ENCODE measurements at places on chromosomes 12 and 14.

GRCh38 chr12:109393437-109394345, 46.0 kb downstream of the MYO1H start:
- peak; percentile 87 for DNase-seq

DNA sequence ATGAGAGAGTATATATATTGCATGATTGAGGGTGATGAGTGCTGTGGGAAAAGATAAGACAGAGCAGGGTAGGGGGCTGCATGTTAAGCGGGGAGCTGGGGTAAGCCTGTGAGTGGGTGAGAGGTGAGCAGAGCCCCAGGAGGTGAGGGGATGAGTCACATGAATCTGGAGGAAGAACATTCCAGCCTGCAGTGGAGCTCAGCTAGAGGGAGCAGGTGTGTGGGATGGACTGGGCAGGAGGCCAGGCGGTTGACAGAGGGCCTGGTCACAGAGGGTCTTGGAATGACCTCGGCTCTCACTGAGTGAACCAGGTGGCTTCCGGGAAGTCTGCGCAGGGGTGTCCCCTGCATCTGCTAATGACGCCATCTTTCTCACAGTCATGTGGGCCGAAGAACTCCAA, 44.4 kb downstream of the GIT2 start:
- DNase-seq = peak; percentile 81

GRCh38 chr12:10131111-10131690, 1.2 kb upstream of the CLEC7A start:
- DNase-seq = no peak

- peak; percentile 54 for DNase-seq
Measured at GRCh38 chr12:57103856-57104255, 7.3 kb downstream of the STAT6 start.

- no peak for DNase-seq
Measured at GRCh38 chr12:19287302-19287701, 152.0 kb upstream of the AEBP2 start.

DNA sequence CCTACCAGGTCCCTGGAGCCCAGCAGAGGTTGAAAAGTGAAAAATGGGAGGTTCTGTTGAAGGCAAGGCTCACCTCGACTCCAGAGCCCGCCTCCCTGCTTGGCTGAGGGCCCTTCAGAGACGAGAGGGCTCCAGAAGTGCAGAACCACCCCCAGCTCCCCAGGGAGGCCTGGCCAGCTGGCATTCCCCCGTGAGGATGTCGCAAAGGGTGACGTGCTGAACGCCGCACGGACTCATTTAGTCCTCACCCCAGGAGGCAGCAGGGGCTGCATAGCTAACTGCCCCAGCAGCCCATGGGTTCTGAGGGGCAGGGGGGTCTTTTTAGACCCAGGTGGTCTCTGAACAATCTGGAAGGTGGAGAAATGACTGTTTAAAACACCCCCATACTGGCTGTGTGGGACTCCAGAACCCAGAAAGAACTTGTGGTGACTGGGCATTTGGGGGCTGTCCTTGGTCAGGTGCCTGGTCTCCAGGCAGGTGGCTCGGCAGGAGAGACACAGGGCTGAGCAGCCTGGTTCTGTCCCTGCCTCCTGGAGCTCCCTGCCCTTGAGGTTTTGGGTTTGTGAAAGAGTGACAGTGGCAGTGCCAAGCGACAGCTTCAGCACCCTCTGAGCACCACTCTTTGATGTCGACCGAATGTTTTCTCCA, 32.0 kb downstream of the ANAPC7 start:
- DNase-seq = no peak

GRCh38 chr12:49027846-49028555, 9.4 kb upstream of the PRKAG1 start:
- no peak for DNase-seq

DNA sequence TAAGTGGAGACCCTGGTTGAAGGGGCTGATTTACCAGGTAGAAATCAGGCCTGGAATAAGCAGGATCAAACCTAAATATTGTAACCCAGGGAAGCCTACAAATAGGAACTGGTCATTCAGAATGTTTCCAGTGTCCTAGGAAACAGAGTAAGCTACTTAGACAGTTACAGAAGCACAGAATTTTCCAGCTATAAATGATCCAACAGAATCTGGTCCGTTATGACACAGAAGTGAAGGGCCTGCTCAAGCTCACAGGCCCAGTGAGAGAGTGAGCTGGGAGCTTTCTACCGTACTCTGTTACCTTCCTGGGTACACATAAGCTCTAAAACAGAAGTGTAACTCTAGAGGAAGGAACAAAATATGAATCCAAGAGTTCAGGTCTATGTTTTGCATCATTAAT, 119.1 kb downstream of the TTC7B start:
- no peak for DNase-seq

- peak; percentile 72 for DNase-seq
Measured at GRCh38 chr14:39431416-39432178, 636 bp downstream of the FBXO33 start.

GRCh38 chr12:865614-866013, 83.9 kb downstream of the RAD52 start:
- no peak for DNase-seq

DNA sequence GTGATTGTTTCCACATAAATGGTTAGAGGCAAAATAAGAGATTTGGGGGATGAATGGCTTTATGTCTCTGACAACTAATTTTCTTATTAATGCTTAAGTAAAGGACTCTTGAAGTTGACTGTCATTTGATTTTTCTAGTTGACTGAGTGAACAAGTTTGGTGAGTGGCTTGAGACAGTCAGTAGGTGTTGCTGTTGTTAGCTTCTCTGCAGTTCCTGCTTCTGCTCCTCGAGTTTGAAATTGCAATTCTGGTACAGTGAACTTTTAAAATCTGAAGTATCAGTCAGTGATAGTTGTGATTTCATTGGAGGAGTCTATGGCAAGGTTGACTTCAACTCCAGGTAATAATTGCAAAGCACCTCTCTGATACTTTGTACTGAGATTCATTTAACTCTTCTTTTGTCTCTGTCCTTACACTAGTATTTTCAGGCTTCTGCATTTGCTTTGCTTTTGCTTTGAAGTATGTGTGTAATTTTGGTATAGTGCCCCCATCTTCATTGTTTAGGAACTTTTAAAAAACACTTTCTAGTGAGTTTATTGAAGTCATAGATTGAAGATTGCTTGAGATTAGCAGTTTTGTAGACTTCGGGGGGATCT, 415.5 kb downstream of the PCNX1 start:
- DNase-seq = no peak

DNA sequence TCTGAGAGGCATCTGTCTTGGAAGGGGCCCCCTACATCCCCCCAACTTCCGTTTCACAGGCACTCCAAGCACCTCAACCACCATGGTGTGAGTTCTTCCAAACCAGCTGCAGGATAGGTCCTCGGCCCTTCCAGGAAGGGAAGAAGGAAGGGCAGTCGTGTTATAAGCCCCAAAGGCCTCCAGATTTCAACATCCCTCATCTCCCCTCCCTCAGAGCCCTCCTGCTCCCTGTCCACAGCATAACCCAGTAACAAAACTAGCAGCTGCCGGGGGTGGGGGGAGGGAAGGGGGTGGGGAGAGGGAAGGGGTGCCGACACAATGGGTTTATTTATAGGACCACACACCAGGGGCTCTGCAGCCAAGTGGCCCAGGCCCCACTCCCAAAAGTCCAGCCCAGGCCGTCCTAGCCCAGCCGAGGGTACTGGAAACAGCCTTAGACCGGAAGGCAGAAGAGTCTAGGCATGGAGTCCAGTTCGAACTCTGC, 18.3 kb downstream of the NCKAP5L start:
- no peak for DNase-seq

DNA sequence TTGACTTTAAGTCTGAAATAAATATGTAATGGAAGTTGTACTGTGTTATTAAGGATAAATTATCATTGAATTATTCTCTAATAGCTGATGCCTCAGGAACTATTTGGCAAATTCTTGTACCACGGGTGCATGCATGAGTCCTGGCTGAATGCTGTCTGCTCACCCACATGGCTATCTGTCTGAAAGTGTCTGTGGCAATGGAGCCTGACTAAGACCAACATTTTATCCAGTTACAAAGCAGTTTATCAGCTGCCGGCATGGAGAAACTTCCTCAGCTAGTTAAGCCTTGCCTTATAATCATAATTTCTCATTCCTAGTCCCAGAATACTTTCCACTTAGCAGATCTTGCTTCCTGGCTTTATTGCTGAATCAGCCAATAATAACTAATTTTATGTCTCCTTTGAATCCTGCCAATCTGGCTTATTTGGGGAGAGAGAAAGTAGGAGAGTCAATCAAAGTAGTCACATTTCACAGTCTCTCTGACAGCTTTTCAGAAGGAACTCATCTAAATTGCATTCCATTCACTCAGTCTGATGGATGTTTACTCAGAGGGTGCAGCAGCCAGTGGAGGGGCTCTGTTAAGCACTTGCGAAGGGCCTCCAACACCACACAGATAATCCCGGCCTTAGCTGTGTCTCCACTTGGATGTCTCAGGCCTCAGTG, 280.6 kb upstream of the CLEC14A start:
- peak; percentile 5 for DNase-seq

- no peak for DNase-seq
Measured at GRCh38 chr12:30108666-30109065, 324.9 kb upstream of the TMTC1 start.

DNA sequence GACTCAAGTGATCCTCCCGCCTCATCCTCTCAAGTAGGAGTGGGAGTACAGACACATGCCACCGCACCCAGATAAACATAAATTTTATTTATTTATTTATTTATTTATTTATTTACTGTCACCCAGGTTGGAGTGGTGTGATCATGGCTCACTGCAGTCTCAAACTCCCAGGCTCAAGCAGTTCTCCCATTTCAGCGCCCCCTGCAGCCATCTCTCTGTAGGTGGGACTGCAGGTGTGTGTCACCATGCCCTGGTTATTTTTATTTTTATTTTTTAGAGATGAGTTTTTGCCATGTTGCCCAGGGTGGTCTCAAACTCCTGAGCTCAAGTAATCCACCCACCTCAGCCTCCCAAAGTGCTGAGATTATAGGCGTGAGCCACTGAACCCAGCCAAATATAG, 33.2 kb upstream of the KIF21A start:
- DNase-seq = no peak

DNA sequence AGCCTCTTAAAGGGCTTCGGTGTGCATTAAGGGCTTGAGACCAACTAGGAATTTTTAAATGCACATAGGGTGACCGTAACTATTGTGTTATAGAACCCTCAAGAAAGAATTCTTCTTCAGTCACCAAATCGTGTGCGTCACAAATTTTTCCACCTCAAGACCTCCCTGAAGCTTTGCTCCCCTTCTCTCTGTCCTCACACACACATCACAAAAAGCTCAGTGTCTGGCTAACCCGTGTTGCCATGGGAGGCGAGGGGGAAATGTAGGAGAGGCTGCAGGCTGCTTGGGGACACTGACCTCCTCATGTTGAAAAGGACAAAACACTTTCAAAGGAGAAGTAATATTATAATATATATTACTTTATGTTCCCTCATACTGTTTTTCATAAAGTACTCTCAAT, 10.6 kb downstream of the SSPN start:
- no peak for DNase-seq

- DNase-seq = no peak
Measured at GRCh38 chr12:75101781-75102180, 107.9 kb downstream of the KCNC2 start.

- no peak for DNase-seq
Measured at GRCh38 chr14:50906326-50907065, 34.6 kb downstream of the ABHD12B start.

DNA sequence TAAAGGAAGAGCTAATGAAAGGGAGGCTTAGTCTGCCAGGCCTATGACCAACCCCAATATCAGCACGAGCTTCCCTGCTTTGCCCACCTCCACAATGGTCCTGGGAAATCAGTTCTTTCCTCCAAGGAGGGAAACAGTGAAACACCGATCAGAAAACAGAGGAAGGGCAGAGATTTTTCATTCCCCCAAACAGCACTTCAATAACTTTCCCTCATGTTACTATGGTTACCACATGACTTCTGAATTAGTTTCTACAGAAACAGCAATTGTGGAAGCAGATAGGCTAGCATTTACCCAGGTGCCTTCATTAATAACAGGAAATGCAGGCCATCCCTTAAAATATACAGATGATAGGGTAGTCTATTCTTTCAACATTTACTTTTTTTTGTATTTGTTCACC, 35.9 kb downstream of the TRIM9 start:
- DNase-seq = no peak

DNA sequence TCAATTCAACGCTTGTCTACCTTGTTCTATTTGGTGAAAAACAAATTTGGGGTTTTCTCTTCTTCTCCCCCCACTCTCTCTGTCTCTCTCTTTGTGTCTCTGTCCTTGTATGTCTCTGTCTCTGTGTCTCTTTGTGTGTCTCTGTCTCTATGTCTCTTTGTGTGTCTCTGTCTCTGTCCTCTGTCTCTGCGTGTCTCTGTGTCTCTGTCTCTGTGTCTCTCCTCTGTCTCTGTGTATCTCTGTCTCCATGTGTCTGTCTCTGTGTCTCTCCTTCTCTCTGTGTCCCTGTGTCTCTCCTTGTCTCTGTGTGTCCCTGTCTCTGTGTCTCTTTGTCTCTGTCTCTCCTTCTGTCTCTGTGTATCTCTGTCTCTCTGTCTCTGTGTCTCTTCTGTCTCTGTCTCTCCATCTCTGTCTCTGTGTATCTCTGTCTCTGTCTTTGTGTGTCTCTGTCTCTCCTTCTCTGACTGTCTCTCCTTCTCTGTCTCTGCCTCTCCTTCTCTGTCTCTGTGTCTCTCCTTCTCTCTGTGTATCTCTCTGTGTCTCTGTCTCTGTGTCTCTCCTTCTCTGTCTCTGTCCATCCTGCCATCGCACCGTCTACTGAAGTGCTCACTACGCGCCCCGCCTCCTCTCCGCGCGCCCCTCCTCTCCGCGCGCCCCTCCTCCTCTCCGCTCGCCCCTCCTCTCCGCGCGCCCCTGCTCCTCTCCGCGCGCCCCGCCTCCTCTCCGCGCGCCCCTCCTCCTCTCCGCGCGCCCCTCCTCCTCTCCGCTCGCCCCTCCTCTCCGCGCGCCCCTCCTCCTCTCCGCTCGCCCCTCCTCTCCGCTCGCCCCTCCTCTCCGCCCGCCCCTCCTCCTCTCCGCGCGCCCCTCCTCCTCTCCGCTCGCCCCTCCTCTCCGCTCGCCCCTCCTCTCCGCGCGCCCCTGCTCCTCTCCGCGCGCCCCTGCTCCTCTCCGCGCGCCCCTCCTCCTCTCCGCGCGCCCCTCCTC, 12.8 kb downstream of the LRCOL1 start:
- DNase-seq = no peak

DNA sequence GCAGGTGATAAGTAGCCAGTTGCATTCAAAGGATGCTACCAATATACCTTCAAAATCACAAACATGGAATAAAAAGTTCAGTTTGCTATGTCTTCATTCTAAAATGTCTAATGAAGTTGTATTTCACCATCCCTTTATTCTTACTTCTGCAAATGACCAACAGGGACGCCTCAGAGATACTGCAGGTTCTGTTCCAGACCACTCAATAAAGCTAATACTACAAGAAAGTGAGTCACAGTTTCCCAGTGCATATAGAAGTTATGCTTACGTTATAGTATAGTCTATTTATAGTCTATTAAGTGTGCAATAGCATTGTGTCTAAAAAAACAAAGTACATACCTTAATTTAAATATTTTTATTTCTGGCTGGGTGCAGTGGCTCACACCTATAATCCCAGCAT, 29.3 kb upstream of the EIF5 start:
- no peak for DNase-seq

DNA sequence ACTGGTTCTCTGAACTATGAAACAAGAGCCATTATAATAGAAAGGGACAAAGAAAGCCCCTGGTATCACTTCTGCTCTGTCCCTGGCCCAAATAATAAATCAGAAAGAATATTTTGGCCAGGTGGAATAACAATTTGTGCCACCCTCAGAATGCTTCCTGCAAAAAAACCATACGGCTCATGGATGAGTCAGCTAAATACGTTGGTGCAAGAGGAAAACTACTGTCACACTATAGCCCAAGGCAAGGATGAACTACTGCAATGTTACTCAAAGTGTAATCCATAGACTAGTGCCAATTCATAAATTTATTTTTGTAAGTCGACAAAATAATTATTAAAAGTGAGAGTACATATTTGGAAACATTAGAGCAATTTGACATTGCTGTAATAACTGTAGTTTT, 68.2 kb downstream of the ANKS1B start:
- DNase-seq = no peak

All from trophoblast cell (in vitro differentiated cells and primary cell).